Activated CD4-positive, alpha-beta T cell treated with anti-CD3 and anti-CD28 coated beads, Interleukin-2, Interleukin-6, amounts not matched to agents 100 ng/mL and 50 ng/mL, durations not matched to agents 16 hours and 8 hours (primary cell): ENCODE measurements at places on chromosomes 5 and 9.

DNA sequence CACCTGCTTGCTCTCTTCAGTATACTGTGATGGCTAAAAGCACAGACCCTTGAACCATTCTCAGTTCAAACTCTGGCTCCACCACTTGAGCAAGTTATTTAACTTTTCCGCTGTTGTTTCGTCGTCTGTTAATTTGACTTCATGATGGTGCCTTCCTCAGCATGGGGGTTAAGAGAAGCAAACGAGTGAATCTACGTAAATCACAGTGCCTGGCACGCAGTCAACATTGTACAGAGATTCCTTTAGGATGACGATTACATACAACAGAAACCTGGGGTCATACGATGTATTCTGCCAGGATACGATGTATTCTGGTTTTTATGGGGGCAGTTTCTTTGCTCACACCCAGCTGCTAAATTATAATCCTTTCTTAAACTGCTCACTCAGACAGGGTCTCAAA is 515.6 kb downstream of the CCDC171 start:
- no peak for DNase-seq

DNA sequence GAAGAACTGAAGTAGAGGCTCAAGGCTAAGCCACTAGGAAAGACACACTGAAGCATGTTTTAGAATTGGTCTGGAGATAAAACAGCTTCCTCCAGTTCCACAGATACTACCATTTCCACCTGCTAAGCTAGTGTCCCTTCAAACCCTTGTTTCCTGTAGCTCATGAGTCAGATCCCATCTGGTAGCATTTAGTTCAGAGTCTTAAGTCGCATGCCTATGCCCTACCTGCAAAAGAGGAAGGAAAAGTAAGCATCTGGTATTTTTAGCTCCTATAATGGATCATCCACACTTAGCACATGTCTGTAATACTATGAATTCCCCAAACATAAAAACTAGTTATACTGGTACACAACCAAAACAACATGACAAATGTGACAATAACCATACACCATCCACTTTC is 92.1 kb downstream of the CDKN2A start:
- DNase-seq = no peak

DNA sequence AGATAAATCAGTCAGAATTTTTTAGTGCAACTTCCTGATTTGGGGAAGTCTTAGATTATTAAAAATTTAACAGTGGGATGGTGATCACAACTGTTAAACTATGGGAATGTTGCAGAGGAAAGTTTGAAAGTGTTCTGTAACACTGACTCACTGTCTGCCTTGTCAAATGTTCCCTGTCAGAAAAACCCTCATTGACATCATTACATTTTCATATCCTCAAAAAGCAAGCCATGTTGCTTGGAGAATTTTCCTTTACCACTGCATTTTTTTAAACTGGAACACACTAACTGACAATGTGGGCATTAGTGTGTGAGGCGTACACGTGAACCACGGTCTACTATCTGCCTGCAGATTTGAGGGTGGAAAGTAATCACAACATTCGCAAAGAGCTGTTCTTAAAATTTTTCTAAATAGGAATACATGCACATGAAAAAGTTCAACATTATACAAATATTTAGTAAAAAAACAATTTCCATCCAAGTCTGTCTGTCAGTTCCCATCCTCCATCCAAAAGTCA is 28.6 kb upstream of the IL7R start:
- peak; percentile 52 for DNase-seq

GRCh38 chr9:94654165-94654894 is 15.0 kb upstream of the FBP1 start:
- DNase-seq = no peak

GRCh38 chr5:148820461-148821395 is 5.7 kb upstream of the ADRB2 start:
- no peak for DNase-seq

DNA sequence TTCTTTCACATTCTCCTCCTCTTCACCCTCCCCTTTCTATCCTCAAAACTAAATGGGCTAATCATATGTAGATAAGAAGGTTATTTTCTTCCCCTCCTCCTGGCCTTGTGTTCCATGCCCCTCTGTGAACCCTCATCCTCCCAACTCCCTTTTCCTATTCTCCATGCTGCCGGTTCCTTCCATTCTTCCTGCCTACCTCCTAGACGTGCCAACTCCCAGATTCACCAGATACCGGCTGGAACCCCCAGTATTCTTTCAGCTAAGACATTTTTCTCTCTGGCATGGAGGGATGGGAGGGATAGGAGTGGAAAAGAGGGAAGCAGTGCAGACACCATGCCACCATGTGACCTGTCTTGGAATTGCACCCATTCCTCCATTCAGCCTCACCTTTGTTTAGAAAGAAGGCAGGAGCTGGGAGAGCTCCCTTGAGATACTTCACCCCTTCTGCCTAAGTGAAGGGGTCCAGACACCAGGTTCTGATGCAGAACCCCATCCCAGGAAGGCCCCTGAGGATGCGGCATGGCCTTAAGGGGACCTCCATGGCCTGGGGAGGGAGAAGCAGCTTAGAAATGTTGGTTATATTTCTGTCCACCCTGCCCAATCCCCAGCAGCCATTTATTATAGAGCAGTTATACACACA is 4.8 kb downstream of the DNAJB5 start:
- DNase-seq = no peak

DNA sequence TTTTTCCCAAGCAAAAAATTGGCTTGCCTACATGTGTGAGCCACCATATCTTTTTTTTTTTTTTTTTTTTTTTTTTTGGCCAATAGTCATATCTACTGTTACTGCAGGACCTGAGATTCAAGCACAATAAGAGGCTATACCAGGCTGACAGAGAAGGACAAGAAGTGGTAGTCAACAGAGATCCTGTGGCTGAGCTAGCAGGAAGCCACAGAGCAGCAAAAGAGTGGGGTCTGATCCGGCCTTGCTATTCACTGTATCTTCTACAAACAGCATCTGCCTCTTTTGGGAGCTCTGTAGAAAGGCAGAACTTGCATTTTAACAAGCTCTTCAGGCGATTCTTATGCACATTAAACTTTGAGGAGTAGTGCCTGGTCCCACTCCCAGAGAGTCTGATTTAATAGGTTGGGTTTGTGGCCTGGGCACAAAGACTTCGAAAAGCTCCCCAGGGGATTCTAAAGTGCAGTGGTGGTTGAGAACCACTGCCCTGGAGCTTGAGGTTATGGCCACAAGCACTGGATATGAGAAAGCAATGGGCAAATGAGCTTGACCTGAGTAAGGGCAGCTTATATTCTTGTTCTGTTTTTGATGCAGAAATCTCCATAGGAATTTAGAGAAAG is 162.8 kb downstream of the PIK3R1 start:
- no peak for DNase-seq
